Uterus (tissue), 4 donors: ENCODE measurements at places on chromosomes 2 and 18.

- DNase-seq: no peak
These were observed 329.3 kb downstream of the LRRTM4 start for GRCh38 chr2:77192811-77193289.

DNA sequence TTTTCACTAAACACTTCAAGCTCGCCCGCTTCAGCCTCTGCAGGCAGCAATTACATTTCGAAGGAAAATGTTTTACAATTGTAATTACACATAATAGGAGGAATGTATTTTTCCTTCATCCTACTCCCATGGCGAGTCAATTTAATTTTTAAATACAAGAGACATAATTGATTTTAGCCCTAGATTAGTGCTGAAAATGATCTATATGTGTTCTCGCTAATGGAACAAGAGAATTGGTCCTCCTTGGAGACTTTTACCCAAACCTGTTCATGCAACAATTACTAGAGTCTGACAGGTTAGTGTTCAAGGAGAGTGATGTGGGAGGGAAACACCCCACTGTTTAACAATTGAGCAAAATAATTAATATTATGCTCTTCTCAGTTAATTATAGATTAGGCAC, 509.4 kb upstream of the SETBP1 start:
- DNase-seq: no peak

GRCh38 chr2:97736608-97737330, 23.4 kb downstream of the ZAP70 start:
- DNase-seq: no peak

DNA sequence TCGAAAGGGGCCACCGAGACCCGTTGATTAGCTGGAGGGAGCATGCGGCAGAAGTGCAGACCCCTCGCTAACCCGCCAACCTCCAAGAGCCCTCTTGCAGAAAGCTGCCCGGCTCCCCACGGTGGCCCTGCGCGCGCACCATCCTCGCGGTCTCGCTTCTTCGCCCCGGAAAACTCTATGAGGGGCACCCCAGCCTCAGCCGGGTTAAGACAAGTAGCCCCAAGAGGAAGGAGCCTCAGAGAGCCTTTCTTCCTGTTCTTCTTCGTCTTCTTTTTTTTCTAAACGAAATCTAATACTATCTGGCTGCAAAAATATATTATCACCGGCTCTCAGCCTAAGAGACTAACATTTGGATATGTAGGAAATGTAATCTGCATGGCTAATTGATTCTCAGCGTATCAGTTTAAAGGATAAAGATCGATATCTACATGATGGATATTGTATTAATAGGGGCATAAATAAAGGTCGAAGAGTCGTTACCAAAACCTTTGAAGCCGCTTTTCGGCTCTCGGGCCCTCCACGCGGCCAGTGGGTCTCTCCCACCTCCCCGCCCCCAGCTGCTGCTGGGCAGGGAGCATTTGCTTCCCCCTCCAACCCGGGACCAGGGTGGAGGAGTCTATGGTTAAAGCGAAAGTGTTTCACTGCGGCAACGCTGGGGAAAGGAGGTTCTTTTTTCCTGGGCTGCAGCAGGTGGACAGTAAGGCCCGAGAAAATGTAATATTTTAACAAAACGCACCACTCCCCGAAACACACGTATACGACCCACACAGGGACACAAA, 6.1 kb upstream of the PAX3 start:
- no peak for DNase-seq

- DNase-seq: no peak
These were observed 515.2 kb downstream of the RNF144A start for GRCh38 chr2:7432436-7432835.

DNA sequence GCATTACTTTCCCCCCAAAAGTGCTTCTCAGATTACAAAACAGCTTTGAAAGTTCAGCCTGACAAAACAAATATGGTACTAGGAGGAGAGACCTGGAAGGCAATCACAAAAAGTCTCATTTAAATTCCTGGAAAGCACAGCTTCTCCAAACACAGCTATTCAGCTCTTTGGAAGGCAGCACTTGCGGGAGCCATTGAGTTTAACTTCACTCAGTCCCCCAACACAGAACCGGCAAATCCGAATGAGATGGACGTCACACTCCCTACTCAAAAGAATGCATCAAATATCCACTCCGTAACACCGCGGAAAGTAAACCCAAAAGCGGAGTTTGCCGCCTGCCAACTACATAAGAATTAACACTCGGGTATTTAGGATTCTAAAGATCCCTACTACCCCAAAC, 638 bp downstream of the ST6GAL2 start:
- DNase-seq: no peak

GRCh38 chr2:4964579-4964978, 727.6 kb upstream of the SOX11 start:
- no peak for DNase-seq

DNA sequence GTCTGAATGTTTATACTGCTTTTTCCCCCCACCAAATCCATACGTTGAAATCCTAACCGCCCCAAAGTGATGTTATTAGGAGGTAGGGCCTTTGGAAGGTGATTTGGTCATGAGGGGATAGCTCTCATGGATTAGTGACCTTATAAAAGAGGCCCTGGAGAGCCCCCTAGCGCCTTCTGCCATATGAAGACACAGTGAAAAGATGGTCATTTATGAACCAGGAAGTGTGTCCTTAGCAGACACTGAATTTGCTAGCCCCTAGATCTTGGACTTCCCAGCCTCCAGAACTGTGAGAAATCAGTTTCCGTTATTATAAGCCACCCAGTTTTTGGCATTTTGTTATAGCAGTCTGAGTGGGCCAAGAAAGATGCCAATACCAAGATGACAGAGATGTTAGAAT, 7.2 kb upstream of the TSN start:
- DNase-seq: no peak

- DNase-seq: no peak
These were observed 26.0 kb downstream of the PLEK start for GRCh38 chr2:68391099-68391498.

DNA sequence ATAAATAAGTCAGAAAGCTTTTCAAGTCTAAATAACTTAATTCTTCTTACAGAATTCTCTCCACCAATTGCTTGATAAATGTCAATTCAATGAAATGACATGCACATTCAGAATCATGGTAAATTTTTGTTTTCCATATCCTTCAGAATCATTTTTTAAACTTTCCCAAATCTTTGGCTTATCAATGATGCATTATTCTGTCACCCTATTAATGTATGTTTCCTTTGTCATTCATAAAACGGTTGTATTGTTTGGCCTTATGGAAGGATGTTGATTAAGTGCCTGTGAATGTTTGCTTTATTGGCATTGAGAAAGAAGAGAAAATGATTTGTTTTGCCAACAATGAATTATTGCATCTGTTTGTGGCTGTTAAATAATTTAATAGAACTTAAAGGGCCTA, 260.9 kb downstream of the PLCL1 start:
- no peak for DNase-seq

- DNase-seq: no peak
These were observed 107.2 kb upstream of the CDH2 start for GRCh38 chr18:28284132-28284531.

GRCh38 chr2:212580117-212580516, 41.5 kb upstream of the ERBB4 start:
- no peak for DNase-seq

- no peak for DNase-seq
These were observed 28.3 kb upstream of the UBE2E3 start for GRCh38 chr2:180952082-180952481.

DNA sequence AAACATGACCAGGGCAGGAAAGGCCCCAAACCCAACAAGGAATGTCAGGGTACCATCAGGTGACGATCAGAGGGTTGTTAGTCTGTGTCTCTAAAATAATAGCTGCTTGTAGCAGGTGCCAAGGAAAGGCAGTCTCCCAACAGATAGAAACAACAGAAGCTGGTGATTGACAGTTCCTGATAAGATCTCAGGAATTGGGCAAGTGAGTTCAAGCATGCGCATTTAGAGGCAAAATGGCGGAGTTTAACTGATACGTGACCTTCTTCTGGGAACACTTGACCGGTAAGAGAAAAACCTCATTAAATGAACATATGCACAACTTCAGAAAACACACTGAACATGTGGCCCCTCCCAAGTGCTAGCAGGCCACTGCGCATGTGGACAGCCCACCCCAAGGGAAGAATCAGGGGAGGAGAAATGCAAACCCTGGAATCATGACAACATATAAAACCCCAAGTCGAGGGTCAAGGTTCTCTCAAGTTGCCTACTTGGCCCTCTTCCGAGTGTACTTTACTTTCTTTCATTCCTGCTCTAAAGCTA, 664.9 kb downstream of the KCNJ3 start:
- DNase-seq: no peak

DNA sequence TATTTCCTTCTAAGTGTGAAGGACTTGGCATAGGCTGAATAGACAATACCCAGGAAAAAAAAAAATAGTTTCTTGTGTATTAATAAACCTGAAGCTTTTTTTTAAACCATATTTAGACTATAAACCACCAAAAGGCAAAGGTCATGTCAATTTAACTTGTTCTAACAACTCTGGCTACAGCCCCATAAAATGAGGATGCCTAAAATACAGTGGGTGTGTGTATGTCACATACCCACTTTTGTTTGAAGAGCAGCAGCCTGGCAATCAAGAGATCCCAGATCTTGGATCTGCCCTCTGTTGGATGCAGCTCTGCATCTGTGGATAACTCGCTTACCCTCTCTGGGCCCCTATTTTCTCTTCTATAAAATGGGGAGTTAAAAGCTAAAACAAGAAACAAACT, 65.4 kb downstream of the SATB2 start:
- no peak for DNase-seq

DNA sequence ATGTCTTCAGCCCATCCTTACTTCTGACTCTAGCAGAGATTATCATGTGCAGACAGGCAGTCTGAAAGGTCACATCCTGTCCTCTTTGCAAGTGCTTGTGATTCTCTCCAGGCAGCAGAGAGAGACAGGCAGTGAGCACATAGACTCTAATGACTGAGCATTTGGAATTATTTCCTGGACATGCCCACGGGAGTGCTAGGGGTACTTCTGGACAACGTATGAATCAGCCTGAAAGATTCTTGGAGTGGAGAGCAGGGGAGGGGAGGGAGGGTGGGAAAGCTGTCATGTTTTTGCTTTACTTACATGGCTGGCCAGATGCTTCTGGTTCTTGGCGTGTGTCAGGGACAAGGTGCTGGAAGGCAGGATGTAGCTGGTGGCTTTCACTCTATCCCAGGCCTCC, 150.6 kb downstream of the RIF1 start:
- no peak for DNase-seq

DNA sequence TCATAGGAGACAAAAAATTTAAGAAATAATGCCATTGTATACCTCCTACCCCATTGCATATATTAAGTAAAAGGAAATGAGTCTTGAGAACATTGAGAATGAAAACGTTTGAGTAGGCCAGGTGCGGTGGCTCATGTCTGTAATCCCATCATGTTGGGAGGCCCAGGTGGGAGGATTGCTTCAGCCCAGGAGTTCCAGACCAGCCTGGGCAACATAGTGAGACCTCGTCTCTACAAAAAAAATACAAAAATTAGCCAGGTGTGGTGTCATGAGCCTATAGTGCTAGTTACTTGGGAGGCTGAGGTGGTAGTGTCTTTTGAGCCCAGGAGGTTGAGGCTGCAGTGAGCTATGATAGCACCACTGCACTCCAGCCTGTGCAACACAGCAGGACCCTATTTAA, 107.7 kb upstream of the MGAT5 start:
- DNase-seq: no peak

GRCh38 chr2:130884013-130884412, 47.3 kb downstream of the ARHGEF4 start:
- DNase-seq: no peak

GRCh38 chr2:160352500-160352899, 141.1 kb downstream of the RBMS1 start:
- DNase-seq: no peak

- DNase-seq: no peak
These were observed 3.3 kb upstream of the GPBAR1 start for GRCh38 chr2:218257390-218257981.

DNA sequence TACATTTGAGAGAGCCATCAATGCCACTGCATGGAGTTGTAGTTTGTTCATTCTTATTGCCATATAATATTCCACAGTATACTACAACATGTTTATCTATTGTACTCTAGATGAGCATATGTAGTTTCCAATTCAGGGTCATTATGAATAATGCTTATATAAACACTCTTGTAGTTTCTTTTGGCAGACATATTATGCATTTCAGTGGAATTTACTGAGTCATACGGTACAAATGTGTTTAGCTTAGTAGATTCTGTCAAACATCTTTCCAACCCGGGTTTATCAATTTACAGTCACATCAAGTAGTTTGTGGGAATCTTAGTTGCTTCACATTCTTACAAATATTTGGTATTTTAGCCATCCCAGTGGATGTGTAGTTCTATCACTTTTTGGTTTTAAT, 161.1 kb downstream of the KCNH7 start:
- DNase-seq: no peak

DNA sequence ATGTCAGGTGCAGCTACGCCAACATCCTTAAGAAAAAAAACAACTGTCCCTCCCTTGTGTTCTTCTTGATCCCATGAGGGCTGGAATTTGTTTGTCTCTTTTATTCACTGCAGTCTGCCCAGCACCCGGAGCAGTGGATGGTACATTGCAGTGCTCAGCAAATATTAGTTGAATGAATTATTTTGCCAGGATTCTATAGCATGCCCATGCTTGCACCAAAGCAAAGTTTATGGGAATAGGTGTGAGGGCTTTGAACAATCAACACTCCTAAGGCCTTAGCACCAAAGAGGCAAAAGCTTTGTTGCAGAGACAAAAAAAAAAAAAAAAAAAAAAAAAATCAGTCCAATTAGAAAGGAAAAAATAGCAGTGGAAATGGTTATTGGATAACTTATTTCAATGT, 28.7 kb upstream of the DCC start:
- no peak for DNase-seq

- no peak for DNase-seq
These were observed 181.6 kb downstream of the SMAD7 start for GRCh38 chr18:48769006-48769636.

- DNase-seq: no peak
These were observed 22.6 kb upstream of the SULT1C3 start for GRCh38 chr2:108217211-108217610.

DNA sequence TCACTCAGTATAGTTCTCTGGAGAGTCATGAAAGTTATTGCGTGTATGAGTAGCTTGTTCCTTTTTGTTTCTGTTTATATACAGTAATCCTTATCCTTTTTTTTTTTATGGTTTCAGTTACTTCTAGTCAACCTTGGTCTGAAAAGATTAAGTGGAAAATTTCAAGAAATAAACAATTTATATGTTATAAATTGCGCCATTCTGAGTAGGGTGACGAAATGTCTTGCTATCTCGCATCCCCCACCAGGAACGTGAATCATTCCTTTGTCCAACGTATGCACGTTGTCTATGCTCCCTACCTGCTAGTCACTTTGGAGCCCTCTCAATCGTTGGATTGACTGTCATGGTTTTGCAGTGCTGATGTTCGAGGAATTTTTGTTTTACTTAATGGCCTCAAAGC, 60.4 kb downstream of the FAM117B start:
- DNase-seq: no peak

DNA sequence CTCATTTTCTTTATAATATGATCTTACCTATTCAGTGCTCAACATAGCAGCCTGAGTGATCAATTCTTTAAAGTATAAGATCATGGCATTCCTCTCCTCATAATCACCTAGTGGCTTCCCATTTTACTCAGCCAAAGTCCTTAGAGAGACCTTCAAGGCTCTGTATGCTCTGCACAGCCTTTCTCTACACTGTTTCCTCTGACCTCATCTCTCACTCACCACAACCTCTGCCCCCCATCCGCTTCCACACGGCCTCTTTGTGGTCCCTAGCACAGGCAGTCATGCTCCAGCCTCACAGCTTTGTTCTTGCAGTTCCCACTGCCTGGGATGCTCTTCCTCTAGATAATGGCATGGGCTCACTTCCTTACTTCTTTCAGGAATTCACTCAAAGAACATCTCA, 109.2 kb downstream of the HIBCH start:
- no peak for DNase-seq

GRCh38 chr18:78126536-78126935, 853.1 kb upstream of the SALL3 start:
- no peak for DNase-seq
